ENCODE measurements at places on chromosomes 6 and 20. TPM values are rescaled to one million over a fixed set of nuclear protein-coding genes. Genes with fewer than 3 reads are reported as not detected.
A peak's percentile ranks its signal among the peaks of the same experiment; 100 is the strongest.

DNA sequence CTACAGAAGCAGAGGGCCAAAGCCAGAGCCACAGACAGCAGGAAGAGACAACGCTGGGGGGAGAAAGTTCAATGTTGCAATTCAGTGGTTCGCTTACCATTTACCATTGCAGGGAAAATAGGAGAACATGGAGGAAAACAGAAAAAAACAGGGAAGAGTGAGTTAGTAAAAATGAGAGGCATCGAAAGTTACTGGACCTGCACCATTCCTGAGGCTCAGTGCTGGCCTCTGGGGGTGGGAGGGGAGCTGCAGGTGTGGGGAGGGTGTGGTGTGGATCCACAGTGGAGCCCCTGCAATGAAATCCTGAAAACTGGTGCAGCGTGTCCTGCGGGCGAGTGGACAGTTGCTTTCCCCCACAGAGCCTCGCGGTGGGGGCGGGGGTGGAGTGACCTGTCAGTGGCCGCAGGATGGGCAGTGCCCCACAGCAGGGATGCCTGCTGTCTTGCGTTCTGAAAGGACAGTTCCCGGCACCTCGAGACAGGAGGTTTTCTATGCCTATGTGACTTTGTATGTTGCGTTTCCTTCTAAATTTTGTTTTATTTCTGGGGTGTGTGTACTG, 5.7 kb downstream of the TMEM181 start:
- peaks cover 4% of the 10 kb centered on the region for H3K4me1 ChIP-seq
- H3K27ac ChIP-seq, result no peak overlapping the region
- no peak for DNase-seq
- no peak overlapping the region for H3K4me3 ChIP-seq
- H3K27me3 ChIP-seq, result no peaks in the 10 kb centered on the region
- no peaks in the 10 kb centered on the region for H3K36me3 ChIP-seq

DNA sequence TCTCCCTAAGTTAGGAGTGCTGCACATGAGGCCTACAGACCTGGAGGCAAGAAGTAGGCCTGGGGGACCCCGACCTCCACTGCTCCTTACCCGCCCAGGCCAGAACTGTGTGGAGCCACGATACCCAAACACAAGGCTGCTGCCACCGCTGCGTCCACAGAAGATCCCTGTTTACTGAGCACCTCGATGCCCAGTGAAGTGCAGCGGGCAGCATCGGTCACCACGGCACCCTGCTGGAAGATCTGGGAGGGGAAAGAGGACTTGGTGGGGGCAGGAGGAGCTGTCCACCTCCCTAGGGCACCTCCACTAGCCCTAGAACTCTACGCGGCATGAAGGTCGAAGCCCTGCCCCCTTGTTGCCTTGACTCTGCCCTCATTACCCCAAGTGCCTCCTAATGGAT, 9.9 kb downstream of the GGT7 start:
- H3K4me3 ChIP-seq, result no peak overlapping the region
- no peaks in the 10 kb centered on the region for H3K36me3 ChIP-seq
- DNase-seq, result no peak
- H3K27me3 ChIP-seq, result no peaks in the 10 kb centered on the region
- no peaks in the 10 kb centered on the region for H3K4me1 ChIP-seq
- no peak overlapping the region for H3K27ac ChIP-seq

The HSPA12B gene
- polyA plus RNA-seq, result 4.6 TPM

GRCh38 chr6:154433477-154434241, 76.8 kb downstream of the CNKSR3 start:
- H3K27ac ChIP-seq, result no peak overlapping the region
- H3K4me3 ChIP-seq, result no peak overlapping the region
- peaks cover 2% of the 10 kb centered on the region for H3K4me1 ChIP-seq
- no peaks in the 10 kb centered on the region for H3K36me3 ChIP-seq

DNA sequence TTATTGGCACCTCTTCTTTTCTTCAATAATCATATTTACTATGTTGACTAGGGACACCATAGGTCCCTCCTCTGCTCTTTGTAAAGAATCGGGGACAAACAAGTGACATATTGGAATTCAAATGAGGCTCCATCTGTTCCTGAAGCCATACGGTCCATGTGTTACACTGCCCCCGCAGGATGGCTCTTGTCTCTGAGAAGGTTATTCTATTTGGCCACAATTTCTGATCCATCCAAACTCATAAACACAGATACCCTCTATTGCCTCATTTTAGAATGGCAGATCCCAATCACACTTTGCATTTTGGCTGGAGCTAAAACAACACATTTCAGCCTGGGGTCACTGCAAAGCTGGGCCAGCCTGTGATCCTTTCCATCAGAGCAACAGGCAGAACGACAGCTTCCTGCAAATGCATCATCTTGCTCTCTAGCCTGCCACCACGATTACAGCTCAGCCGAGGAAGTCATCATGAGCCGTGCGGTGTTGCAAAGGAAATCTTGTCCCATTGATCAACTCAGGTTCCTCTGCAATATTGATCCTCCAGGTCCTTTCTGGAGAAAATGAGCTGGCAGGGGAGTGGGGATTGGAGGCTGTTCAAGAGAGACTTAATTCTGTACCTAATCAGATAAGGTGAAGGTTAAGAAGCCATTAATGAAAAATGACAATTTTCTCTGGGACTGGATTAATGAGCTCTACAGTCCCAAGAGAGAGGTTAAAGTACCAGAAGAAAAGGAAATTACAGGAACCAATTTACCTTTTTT, 73.1 kb downstream of the AGPAT4 start:
- no peak for DNase-seq
- no peak overlapping the region for H3K27ac ChIP-seq
- H3K4me1 ChIP-seq, result no peaks in the 10 kb centered on the region
- no peaks in the 10 kb centered on the region for H3K27me3 ChIP-seq
- H3K36me3 ChIP-seq, result no peaks in the 10 kb centered on the region
- H3K4me3 ChIP-seq, result no peak overlapping the region

DNA sequence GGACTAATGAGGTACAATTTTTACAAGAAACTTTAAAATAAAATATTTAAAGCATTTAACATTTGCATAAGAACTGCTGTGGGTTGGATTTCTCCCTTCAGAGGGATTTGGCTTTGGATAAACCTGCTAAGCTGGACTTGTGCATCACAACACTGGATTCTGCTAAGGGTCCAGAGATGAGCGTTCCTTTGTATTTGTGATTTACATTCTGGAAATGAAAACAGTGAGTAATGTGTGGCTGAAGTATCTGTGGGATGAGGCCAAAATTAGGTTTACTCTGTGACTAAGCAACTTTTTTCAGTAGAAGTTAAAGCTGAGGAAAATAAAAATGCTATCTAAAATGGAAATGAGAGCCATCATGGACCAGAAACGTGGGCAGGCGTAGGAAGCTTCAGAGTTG, 494.3 kb downstream of the EPM2A start:
- no peaks in the 10 kb centered on the region for H3K27me3 ChIP-seq
- no peak for DNase-seq
- no peaks in the 10 kb centered on the region for H3K36me3 ChIP-seq
- no peaks in the 10 kb centered on the region for H3K4me1 ChIP-seq
- H3K27ac ChIP-seq, result no peak overlapping the region

GRCh38 chr6:11043961-11044711, at the start of gene ELOVL2:
Gene ELOVL2, minus strand, starts transcription at chr6:11044305. Its CDS starts 75 bp downstream, at chr6:11044230.
- H3K27ac ChIP-seq, result no peak within 1 kb of the TSS
- H3K4me3 ChIP-seq, result peak within 1 kb of the TSS; percentile 34
- peaks cover 6% of the 10 kb centered on the region for H3K4me1 ChIP-seq
- no peaks in the 10 kb centered on the region for H3K36me3 ChIP-seq
- H3K27me3 ChIP-seq, result peaks cover 3% of the 10 kb centered on the region

- no peaks in the 10 kb centered on the region for H3K36me3 ChIP-seq
- H3K4me3 ChIP-seq, result no peak overlapping the region
- no peak for DNase-seq
- no peaks in the 10 kb centered on the region for H3K27me3 ChIP-seq
These were observed 311.1 kb upstream of the RNF24 start for GRCh38 chr20:4326195-4327065.

The WFDC10A gene
- not detected for polyA plus RNA-seq

The TMEM151B gene
- polyA plus RNA-seq, result 0.04 TPM

GRCh38 chr6:90098001-90098531, 198.6 kb downstream of the BACH2 start:
- H3K27ac ChIP-seq, result peak overlapping the region; percentile 50
- H3K36me3 ChIP-seq, result no peaks in the 10 kb centered on the region
- peaks cover 2% of the 10 kb centered on the region for H3K4me1 ChIP-seq
- no peak overlapping the region for H3K4me3 ChIP-seq
- peak; percentile 68 for DNase-seq

- H3K27ac ChIP-seq, result no peak overlapping the region
- no peaks in the 10 kb centered on the region for H3K27me3 ChIP-seq
- H3K4me3 ChIP-seq, result no peak overlapping the region
- H3K36me3 ChIP-seq, result no peaks in the 10 kb centered on the region
- no peak for DNase-seq
These were observed 56.7 kb upstream of the APCDD1L start for GRCh38 chr20:58571693-58572427.

DNA sequence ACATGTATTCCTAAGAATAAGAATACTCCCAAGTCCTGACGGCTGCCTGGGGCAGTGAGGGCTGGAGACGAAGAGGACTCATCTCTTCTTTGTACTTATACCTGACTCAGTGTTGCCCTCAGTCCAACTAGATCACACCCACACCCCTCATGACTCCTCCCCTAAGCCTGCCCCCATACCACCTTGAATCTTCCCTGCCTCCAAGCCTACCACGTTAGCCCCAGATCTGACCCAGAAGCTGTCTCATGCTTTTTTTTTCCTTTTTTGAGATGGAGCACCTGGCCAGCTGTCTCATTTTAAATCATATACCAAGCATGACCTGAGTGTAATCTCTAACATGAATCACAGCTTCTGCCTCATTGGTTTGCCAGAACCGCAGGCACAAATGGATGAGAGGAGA, 45.2 kb downstream of the MUC22 start:
- DNase-seq, result no peak
- H3K4me1 ChIP-seq, result no peaks in the 10 kb centered on the region
- no peaks in the 10 kb centered on the region for H3K27me3 ChIP-seq
- no peaks in the 10 kb centered on the region for H3K36me3 ChIP-seq
- H3K4me3 ChIP-seq, result no peak overlapping the region
- H3K27ac ChIP-seq, result no peak overlapping the region

All from ovary (tissue), 10 donors.